ENCODE measurements at places on chromosomes 2 and 18.

- no peak for DNase-seq
These were observed 59.8 kb downstream of the ZNF236 start for GRCh38 chr18:76882146-76882545.

- DNase-seq: no peak
These were observed 217.0 kb downstream of the C1D start for GRCh38 chr2:67845621-67846369.

DNA sequence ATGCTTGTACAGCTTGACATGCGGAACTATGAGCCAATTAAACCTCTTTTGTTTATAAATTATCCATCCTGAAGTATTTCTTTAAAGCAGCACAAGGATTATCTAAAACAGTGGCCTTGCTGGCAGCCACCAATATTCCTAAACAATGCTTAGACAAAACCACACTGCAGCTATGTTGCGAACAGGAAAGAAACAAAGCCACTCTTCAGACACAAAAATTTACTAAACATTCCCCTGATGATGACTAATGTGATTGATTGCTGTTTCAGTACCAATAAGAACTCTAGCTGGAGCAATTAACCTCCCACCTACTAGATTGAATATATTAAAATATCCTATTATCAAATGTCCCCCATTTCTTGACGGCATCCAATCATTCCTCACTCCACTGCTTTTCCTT lies 325.8 kb upstream of the REG3G start:
- no peak for DNase-seq

- DNase-seq: no peak
These were observed 78.2 kb downstream of the MYL12B start for GRCh38 chr18:3340015-3340681.

DNA sequence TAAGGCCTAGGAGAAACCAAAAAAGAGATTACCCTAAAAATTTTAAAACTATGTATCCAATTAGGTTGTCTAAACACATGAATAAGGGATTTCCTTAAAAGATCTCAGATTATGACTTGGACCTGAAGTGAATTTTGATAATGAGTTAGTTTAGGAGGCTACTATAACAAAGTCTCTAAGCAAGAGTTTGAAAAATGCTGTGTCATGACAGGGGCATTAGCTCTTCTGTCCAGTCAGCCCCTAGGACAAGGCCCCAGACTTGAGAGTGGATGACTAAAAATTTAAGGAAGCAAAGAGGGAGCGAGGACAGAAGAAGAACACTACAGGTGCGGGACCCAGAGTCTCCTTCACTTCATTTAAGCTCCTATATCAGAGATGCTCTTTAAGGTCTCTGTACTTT lies 135.9 kb downstream of the DTNB start:
- DNase-seq: no peak

DNA sequence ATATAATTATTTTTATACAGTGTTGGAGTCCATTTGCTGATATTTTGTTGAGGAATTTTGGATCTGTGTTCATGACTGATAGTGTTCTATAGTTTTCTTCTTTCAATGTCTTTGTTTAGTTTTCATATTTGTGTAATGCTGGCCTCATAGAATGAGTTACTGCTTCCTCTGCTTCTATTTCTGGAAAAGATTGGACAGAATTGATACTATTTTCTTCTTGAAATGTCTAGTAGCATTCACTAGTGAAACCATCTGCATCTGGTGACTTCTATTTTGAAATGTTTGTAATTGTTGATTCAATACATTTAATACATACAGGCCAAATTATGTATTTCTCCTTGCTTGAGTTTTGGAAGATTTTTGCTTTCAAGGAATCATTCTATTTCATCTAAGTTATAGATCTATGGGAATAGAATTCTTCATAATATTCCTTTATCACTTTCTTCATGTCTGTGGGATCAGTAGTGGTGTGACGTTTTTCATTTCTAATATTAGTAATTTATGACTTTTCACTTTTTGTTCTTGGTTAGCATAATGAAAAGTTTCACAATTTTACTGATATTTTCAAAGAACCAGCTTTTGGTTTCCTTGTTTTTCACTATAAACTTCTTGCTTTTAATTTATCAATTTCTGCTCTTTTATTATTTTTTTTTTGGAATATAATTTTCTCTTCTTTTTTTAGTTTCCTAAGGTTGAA lies 509.9 kb upstream of the VRK2 start:
- DNase-seq: no peak

GRCh38 chr18:32208577-32208976 lies 18.7 kb downstream of the MEP1B start:
- no peak for DNase-seq

GRCh38 chr2:172655838-172656573 lies 79.6 kb upstream of the RAPGEF4 start:
- DNase-seq: no peak

DNA sequence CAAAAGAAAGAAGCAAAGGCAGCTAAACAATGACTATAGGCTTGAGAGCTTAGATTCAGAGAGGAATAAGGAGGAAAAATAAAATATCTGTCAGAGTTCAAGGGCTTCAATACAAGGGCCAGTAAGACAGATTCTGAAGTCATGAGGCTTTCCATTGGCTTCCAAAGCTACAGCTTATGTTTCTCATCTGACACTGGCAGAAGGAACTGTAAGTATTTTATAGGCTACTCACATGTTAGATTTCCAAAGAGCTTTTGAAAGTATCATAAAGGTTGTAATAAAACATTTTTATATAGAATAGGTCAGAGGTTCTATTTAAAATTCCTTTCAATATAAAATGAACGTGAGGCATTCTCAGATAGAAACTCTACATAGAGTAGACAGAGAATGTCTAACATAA lies 746.6 kb upstream of the NXPH2 start:
- DNase-seq: no peak

DNA sequence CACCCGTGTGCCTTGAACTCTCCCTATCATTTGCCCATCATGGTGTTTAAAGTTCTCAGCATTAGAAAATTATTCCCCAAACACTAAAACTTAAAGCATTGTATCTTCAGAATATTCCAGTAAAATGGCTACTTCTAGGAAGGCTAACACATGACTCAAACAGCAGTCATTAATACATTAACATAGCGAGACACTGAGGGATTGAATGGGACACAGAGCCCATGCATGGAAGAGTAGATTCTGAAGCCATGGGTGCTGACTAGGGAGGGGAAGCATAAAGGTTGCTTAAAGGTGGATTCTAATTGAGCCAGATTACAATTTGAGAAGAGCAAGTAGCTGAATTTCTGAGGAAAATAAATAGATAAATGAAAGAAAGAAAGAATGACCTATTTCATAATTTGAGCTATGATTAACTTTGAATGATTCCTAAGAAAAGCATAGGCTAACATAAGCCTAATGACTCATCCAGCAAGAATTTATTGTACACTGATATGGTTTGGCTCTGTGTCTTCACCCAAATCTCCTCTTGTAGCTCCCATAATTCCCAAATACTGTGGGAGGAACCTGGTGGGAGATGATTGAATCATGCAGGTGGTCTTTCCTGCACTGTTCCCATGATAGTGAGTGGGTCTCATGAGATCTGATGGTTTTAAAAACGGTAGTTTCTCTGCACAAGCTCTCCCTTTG lies 79.8 kb upstream of the PIK3C3 start:
- no peak for DNase-seq

DNA sequence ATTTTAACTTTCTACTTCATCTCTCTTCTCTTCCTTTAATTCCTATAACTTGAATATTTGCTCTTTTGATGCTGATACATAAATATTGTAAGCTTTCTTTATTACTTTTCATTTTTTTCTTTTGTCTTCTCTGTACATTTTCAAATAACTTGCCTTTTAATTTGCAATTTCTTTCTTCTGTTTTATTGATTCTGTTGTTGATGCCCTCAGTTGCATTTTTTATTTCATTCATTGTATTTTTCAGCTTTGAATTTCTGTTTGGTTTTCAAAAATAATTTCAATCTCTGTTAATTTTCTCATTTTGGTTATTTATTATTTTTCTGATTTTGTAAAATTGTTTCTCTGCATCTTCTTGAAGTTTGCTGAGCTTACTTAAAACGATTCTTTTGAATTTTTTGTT lies 47.0 kb downstream of the AQP4 start:
- no peak for DNase-seq

DNA sequence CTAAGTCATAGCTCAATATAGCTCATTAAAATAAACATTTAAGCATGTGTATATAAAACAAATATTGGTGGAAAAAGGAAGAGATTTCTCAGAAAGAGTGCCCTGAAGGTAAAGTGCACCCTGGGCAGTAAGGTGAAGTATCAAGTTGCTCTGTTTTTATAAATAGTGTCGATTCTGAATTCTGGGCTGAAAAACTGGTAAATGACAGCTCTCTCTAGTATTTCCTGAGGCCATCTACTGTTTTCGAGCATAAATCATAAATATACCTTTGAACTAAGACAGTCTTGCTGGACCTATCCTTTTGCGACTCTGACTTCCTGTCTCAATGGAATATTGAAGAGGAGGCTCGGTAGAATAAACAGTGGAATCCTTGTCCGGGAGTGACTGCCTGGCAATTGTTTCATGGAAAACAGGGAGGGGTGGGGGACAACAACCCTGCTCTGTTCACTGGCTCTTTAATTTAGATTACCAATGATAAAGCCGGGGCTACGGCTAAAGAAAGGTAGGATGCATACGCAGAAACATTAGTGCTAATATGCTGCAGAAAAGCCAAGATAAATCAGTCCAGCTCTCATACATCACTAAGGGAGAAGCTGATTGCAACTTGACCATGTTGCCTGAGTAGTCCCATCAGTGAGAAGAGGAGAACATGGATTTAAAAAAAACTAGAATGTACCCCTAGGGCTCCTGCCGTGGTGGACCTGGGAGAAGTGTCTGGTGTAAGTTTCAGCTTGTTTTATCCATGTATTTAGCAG lies 124.1 kb downstream of the RAPGEF4 start:
- DNase-seq: no peak

- DNase-seq: no peak
These were observed 306.6 kb downstream of the PTH2R start for GRCh38 chr2:208713066-208713745.

DNA sequence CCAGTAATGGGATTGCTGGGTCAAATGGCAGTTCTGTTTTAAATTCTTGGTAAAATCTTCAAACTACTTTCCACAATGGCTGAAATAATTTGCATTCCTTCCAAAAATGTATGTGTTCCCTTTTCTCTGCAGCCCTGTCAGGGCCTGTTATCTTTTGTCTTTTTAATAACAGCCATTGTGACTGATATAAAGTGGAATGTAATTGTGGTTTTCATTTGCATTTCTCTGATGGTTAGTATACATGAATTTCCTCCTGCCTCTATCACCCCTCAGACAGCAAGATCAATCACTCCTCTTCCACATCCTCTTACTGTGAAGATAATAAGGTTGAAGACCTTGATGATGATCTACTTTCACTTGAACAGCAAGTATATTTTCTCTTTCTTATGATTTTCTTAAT lies 304.8 kb upstream of the FSIP2 start:
- DNase-seq: no peak

- DNase-seq: no peak
These were observed 22.6 kb downstream of the SNRPD1 start for GRCh38 chr18:21634588-21635199.

DNA sequence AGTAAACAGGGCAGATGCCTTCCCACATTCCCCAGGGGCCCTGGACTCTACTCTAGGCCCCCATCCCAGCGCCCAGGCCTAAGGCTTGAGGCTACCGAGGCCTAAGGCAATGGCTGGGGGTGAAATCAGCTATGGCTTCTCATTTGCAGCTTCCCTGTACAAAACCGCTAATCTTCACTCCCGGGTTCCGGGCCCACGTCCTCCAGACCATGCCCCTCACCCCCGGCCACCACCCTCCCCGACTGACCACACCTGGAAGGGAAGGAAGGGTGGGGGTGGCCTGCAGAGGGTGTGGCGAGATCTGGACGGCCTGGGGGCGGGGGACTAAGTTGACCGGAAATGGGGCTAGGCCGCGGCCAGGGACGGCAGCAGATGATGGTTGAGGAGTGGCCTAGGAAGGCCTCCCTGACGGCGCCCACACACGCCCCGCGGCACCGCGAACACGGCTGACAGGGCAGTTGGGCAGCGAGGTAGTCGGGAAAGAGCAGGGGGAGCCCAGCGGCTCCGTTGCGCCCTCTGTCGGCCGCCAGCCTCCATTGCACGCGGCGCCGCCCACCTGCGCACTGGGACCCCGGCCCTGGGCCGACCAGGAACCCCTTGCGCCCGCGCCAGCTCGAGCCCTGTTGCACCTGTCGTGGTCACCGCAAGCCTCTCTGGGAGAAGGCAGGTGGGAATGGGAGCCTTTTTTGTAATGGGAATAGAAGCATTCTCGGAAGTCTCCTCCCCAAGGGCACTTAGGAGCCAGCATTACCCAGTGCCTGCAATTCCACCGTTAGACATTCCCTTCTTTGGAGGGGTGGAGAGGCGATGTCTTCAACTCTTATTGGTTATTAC lies 117.1 kb upstream of the STPG4 start:
- DNase-seq: no peak

DNA sequence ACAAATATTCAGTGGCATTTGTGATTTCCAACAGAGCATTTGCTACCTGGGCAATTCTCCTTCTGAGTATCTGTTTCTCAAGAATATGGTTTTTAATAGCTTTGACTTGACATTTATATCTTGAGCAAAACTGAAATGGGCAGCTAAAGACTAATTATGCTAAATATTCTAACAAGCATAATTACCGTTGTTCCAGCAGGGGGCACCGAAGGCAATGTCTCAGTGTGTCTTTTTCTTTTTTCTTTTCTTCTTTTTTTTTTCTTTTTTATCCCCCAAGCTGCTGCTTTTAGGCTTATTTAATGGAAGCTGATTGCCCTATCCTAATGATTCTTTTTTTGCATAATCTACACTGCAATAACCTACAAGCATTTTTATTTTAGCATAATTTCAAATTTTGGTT lies 138.9 kb upstream of the NABP1 start:
- DNase-seq: no peak

GRCh38 chr2:200762127-200762526 lies 49.6 kb upstream of the BZW1 start:
- no peak for DNase-seq

GRCh38 chr2:120600786-120601185 lies 134.9 kb upstream of the GLI2 start:
- DNase-seq: no peak

DNA sequence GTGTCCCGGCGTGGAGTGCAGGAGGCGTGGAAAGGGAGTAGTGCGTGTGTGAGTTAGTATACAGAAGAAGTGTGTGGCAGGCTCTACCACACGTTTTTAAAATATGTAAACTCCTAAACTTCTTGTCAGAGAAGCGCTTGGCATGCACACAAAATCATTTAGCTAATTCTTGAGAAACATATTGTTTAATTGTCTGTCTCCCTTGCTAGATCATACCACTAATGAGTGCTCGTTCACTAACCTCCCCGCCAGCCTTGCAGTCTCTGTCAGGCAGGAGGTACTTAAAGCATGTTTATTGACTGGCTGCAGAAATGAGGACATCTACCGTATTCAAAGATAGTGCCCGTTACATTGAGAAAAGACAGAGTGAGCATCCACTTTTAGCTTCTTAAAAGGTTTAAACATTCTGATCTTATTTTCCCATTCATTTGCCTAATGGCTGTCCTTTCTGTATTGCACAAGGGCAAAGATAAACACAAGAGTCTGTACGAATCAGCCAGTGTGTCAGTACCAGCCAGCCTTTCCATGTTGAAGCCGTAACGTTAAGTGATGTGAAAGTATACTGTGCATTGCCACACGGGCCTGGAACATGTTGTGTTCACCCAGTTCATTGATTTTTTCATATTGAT lies 41.4 kb downstream of the TRAPPC12 start:
- DNase-seq: no peak
